ENCODE measurements at places on chromosomes 7 and 10.

- DNase-seq, result no peak
These were observed 42.2 kb downstream of the POLL start for GRCh38 chr10:101545898-101546297.

DNA sequence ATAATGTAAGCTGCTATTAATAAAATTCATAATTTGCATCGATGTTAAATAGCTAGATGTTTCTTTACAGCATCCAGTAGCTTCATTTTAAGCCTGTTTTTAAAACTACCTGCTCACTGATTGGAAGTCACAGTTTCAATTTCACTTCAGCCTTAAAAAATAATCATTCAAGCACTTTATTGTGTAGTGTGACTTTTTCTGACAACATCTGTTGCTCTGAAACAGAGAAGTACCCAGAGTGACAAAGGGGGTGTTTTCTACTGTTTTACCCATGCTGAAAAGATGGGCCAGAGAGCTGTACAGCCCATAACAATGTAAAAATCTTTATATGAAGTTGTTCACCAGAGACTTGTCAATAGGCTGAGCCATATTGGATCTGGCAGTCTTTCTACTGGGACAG is 437.2 kb downstream of the MDFIC start:
- no peak for DNase-seq

DNA sequence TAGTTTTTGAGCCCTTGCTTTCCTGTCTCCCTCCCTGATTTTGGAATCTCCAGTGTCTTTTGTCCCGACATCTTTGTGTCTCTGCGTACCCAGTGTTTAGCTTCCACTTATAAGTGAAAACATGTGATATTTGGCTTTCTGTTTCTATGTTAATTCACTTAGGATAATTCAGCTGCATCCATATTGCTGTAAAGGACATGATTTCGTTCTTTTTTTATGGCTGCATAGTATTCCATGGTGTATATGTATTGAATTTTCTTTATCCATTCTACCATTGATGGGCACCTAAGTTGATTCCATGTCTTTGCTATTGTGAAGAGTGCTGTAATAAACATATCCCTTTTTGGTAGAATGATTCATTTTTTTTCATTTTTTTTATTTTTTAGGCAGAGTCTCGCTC is 48.3 kb downstream of the ADK start:
- no peak for DNase-seq

- peak; percentile 69 for DNase-seq
These were observed 17.7 kb downstream of the CACNB2 start for GRCh38 chr10:18157881-18158280.

- peak; percentile 71 for DNase-seq
These were observed 285.1 kb downstream of the CCSER2 start for GRCh38 chr10:84613336-84614021.

GRCh38 chr10:75505293-75505692 is 73.9 kb downstream of the LRMDA start:
- DNase-seq, result no peak

DNA sequence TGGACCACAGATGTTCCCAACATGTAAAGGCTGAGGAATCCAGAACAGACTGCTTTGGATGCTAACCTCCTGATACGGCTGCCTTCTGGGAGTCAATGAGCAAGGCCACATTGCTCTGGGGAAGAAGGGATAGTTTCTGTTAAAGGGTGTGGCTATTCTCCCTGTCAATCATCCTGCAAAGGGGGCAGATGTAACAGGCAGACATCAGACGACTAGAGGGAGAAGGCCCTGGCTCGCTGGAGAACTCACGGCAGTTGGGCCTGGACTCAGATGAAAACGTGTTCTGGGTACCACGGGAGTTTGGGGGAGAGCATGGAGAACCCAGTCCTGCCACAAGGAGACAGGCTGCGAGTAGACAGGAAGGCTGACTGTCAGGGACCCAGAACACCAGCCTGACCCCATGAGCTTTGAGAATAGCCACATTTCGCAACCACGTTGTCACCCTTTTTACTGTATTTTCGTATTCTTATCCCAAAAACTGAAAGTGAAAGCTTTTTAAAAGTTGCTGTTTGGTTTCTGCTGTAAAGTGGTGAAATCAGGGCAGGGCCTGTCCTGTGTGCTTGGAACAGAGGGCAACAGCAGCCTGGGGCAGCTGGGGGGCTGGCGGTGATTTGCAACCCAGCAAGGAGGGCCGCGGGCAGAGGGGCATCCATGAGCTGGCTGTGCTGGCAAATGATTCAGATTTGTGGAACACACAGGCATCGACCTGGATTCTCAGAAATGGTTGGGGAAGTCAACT is 95.3 kb downstream of the MYOF start:
- DNase-seq, result no peak

GRCh38 chr7:125355899-125356298 is 426.3 kb upstream of the POT1 start:
- no peak for DNase-seq

DNA sequence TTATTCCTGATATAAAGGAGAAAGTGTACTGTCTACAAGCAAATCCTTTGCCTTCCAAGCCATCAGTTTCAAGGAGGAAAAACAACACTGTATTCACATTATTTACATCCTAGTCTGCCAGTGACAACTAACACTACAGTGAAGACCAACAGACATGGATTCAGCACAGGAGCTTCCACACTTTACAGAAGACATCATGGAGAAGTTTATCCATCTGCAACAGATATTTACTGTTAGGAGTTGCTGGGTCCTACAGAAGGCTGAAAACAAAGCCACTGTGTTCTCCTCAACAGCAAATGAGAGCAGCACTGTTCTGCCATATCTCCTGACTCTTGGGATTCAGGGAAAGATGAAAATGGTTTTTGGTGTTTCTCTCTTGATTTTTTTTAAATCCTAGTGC is 31.9 kb downstream of the NAPEPLD start:
- DNase-seq, result no peak

DNA sequence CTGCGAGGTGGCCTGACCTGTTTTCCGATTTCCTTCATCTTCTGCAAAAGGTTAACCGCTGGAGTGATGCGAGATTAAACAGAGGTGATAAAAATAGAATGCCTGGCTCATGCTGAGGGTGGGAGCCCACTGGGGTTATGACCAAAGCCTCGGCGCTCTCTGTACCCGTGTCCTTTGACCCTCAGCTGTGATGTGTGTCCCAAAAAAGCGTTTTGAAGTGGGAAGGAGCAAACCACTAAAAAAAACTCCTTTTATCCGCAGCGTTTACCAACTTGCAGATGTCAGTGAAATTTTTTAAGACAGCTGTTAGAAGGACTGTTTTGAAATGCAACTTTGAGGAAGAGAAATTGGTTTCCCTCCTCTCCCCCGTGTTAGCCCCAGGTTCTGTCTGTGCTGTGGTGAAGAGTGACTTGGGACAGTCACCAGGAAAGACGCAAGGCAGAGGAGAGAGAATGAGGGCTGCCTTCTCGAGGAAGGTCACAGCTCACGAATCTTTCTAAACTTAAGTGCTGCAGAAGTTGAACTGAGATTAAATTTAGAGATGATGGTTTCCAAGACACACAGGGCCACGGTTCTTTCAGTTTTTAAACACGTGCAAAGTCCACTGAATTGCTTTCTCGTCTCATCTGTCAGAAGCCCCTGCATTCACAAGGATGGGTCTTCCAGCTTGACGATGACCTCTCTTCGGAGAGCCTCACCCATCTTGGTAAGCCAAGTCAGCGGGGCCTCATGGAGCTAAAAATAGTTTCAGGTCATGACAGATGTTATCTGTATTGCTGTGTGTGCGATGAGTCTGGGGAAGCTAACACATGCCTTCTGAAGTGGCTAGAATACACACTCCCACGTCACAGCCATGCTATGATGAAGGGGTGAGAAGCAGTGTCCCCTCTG is 27.6 kb downstream of the AMZ1 start:
- no peak for DNase-seq

- no peak for DNase-seq
These were observed 2.1 kb upstream of the SAMD9L start for GRCh38 chr7:93150200-93150835.

DNA sequence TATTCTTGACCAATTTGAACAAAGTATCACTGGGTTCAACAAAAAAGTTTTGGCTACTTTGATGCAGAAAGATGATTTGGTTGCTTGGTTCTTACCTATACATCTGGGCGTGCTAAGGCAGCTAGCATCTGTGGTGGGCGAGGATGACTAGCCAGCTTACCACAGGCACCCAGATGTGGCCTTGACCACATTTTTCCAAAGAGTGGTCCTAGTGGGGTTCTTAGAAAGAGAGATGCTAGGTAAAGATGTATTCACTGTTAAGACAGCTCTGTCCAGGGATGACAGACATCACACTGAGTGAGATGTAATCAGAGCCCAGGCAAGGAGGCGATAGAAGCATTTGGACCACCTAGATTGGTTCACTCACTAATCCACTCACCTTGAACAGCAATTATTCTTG is 785 bp downstream of the DNTT start:
- no peak for DNase-seq

- DNase-seq, result no peak
These were observed 511.4 kb downstream of the XPNPEP1 start for GRCh38 chr10:109411917-109412316.

- DNase-seq, result no peak
These were observed 131.7 kb downstream of the SORCS1 start for GRCh38 chr10:107032700-107033401.

DNA sequence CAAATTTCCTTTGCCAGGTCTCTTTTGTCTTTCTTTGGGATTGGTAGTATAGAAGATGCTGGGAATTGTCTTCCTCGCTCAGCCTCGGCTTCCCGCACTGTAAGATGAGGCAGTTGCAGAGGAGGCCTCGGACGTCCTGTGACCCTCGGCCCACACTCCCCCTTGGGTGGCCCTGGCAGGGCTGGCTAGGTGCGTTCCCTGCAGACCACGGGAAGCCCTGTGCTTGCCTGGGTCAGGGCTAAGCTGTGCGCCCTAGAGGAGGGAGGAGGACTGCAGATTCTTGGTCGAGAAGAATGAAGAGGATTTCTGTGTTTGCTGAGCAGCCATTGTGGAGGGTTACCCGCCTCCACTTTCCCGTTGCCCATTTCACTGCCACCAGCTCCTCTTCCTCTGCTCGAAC is 42.8 kb downstream of the WIPI2 start:
- no peak for DNase-seq

DNA sequence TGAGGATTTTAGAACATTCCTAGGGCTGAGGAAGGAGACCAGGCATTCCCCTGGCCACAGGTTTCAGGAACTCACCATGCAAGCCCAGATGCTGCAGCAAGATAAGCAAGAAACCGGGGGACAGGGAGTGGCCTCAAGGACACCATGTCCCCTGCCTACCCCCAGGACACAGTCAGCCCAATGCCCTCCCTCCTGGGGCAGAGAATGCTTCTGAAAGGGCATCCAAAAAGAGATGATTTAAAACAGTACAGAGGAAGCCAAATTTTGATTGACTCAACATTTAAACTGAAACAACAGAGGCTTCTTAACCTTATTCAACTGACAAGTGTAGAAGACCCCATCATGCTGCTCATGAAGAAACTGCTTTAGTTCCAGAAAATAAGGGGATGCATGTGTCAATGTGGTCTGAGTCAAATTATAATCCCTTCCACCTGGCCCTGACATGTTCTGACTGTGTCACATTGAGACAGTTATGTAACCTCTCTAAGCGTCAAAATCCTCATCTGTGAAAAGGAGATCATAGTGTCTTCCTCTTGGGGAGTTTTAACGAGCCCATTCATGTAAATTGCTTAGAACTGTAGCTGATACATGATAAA is 60.0 kb downstream of the ICA1 start:
- DNase-seq, result no peak

DNA sequence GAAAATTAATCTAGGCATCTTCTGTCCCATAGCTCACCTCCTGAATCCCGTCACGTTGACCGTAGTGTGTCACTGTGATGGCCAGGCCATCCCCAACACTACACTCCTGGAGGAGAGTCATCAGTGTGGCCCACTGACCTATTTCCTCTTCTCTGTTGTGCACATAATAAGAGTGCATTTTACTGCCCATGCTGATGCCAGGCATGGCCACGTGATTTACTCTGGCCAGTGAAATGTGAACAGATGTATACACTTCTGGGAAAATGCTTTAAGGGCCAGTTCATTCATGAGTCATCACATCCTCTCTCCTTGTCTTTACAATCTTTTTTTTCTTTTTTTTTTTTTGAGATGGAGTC is 101.9 kb upstream of the PIP4K2A start:
- DNase-seq, result peak; percentile 82

- DNase-seq, result no peak
These were observed 783.8 kb downstream of the NXPH1 start for GRCh38 chr7:9217204-9217603.

- no peak for DNase-seq
These were observed 26.6 kb downstream of the ESYT2 start for GRCh38 chr7:158802535-158803366.

- no peak for DNase-seq
These were observed 131.5 kb downstream of the CCDC7 start for GRCh38 chr10:32577448-32577847.

- DNase-seq, result no peak
These were observed 8.1 kb downstream of the DNAH11 start for GRCh38 chr7:21550821-21551531.

GRCh38 chr10:112981553-112981952 is 31.5 kb downstream of the TCF7L2 start:
- DNase-seq, result no peak

DNA sequence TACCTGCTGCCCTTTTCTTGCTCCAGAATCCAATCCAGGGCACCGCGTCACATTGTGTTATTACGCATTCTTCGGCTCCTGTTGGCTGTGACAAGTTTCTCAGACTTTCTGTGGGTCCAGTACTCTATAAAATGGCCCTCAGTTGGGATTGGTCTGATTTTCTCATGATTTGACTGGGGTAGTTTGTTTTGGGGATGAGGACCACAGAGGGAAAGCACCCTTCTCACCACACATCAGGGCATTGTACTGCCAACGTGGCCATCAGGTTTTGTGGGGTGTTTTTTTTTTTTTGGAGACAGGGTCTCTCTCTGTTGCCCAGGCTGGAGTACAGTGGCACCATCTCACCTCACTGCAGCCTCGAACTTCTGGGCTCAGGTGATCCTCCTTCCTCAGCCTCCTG is 17.0 kb upstream of the ORAI2 start:
- no peak for DNase-seq

DNA sequence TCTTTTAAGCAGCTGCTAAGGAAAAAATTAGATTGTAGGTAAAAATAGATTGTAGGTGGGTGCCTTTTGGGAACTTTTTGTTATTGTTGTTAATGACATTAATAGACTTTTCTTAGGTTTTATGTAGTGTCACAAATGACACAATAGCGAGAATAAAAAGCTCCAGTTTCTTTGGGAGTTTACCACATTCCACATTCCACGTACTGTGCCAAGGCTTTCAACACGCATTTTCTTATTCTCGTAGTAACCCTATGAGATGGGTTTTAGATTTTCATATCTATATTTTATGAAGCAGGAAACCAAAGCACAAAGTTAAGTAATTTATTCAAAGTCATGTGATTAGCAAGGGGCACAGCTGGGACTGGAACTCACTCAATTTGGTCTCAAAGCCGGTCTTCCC is 103.8 kb downstream of the XRCC2 start:
- DNase-seq, result no peak
